ENCODE measurements at places on chromosomes 13 and 19.
A peak's percentile ranks its signal among the peaks of the same experiment; 100 is the strongest.

GRCh38 chr13:103022336-103022735 is 43.9 kb downstream of the SLC10A2 start:
- DNase-seq = no peak

GRCh38 chr19:3591876-3592613 is 6.8 kb downstream of the GIPC3 start:
- no peak for DNase-seq

GRCh38 chr13:66506979-66507378 is 723.2 kb downstream of the PCDH9 start:
- DNase-seq = no peak

DNA sequence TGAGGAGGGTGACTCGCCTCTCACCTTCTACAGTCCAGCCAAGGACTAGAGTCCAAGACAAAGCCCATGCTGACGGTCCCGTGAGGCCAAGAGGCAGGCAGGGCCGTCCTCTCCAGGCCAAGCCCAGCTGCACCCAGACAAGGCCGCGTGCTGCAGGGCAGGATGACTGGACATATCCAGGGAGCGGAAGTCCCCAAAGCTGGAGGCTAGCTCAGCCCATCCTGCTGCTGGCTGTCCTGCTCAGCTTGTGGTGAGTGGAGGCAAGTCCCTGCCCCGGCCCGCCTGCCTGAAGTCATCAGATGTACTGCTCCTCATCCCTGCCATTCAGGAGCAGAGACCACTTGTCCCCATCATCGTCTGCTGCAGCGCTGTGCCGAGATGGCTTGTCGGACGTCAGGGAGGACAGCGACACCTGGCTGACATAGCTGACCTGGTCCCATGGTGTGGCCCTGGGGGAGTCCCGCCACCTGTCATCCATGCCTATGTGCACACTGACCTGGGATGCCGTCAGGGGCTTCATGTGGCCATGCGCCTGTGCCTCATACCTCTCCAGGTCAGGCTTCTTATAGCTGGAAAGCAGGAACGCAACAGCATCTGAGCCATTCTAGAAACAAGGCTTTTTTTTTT is 72.8 kb downstream of the CCDC70 start:
- no peak for DNase-seq

DNA sequence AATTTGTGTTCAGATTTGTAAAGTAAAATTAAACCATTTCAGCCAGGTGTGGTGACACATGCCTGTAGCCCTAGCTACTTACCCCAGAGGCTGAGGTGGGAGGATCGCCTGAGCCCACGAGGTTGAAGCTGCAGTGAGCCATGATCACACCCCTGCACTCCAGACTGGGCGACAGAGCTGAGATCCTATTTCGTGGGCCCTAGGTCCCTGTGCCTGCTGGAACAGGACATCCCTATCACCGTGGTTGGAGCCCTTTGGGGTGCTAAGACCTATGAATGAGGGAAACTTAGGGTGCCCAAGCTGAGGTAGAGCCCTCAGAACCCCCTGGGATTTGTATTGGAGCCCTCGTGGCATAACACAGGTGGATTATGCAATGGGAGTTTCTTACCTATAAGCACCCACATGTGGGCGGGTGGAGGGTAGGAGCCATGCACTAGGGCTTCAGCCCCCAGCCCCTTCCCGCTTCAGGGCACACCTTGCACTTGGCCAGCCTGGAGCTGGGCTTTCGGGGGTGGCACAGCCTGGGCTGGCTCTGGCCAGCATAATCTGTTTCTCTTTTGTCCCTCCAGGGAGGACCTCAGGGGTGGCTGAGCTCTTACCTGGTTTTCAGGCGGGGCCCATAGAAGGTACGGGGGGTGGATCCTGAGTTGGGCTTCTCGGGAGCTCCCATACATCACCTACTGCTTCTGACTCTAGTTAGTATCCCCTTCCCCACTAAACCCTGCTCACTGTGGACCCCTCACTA is 7.2 kb upstream of the USF2 start:
- peak; percentile 13 for DNase-seq

- no peak for DNase-seq
Observed at GRCh38 chr19:46578450-46578849, 22.7 kb upstream of the CALM3 start.

DNA sequence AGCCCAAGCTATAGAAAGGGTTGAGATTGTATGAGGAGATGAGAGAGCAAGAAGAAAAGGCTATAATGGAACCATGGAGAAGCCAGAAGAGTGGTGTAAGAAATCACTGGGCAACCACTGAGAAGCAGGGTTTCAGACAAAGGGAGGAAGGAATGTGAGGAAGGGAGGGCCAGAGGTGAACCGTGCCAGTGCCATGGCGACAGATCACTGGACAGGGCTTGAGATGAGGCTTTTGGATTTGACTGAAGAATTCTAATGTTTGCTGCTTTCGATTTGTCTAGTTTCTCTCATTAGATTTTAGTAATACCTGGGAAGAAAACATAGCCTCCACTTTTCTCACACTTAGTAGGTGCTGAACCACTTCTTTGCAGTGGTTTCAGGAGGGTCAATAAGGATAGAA is 6.3 kb upstream of the GPR183 start:
- DNase-seq = no peak

GRCh38 chr13:51246418-51247277 is 24.4 kb downstream of the FAM124A start:
- no peak for DNase-seq

GRCh38 chr19:8042900-8043299 is 9.7 kb upstream of the CCL25 start:
- DNase-seq = no peak

DNA sequence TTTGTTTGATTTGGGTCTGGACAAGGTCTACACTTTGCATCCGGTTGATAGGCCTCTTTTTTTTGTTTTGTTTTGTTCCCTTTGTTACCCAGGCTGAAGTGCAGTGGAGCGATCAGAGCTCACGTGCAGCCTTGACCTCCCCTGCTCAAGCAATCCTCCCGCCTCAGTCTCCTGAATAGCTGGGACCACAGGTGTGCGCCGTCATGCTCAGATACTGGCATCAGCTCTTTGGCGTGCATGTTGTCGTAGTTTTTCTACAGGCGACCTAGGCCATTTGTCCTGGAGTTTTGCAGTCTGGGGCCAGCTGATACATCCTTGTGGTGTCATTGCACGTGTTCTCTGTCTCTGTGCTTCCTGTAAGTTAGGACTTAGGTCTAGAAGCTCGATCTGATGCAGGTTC is 16.3 kb downstream of the PAK4 start:
- no peak for DNase-seq

DNA sequence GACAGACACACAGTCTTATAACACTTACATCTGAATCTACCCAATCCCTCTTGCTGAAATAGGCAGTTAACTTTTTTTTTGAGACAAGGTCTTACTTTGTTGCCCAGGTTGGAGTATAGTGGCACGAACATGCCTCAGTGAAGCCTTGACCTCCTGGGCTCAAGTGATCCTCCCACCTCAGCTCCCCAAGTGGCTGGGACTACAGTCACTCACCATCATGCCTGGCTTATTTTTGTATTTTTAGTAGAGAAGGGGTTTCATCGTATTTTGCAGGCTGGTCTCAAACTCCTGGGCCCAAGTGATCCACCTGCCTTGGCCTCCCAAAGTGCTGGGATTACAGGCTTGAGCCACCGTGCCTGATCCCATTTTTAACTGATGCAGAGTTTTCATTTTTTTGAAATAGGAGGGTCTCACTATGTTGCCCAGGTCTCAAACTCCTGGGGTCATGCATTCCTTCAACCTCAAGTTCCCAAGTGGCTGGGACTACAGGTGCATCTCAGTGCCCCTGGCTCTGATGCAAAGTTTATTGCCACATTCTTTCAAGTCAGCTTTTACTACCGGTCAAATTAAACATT is 7.6 kb downstream of the ELF1 start:
- DNase-seq = no peak

All from activated CD8-positive, alpha-beta memory T cell treated with anti-CD3 and anti-CD28 coated beads, Interleukin-2, amount 50 U/mL, for 4 hours (primary cell).